ENCODE measurements at places on chromosomes 5 and 9.

DNA sequence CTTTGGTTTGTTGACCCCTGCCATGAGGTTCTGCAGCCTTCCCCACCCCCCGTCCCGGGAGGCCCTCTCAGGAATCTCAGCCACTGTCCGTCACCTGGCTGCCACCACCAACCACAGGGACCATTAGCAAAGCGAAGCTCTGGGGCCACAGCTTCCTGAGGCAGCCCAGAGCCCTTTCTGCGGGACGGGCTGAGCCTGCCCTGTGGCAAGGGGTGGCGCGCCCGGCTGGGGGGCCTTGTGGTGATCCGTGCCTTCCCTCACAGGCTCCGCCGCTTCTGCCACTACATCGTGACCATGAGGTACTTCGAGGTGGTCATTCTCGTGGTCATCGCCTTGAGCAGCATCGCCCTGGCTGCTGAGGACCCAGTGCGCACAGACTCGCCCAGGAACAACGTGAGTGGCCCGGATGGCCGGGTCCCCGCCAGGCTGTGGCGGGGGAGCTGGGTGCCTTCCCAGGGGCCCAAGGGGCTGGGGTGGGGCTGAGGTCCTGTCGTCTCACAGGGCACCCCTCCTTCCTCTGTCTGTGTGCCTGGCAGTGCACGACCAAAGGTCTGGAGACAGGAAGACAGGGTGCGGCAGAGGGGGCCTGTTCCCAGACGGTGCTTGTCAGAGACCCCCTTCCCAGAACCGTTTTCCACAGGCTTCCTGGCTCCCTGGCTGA, 169.2 kb downstream of the CACNA1B start:
- no peak for DNase-seq

- DNase-seq, result no peak
Measured at GRCh38 chr5:1324719-1325190, 20.1 kb downstream of the CLPTM1L start.

DNA sequence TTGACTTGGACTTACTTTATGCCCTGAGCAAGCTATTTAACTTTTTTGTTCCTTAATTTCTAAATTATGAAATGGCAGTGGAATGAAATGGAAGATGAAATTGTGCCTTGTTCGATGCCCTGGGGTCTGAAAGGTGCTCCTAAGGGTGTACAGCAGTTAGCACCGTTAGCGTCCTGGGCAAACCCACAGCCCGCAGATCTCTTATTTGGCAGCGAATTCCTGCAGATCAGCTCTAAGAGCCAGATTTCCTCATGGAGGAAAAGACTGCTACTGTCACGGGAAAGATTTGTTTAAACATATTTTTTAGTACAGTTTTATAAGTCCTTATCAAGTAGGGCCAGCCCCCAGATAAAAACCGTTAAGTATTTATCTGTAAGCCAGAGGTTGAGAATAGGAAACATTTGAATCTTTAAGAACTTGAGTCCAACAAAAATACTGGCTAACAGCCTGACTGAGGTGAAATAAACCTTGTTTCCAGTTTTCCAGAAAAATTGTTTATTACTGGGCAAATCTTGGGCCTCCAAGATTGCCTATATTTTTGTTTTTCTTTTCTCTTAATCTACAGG, 216.5 kb upstream of the DMRT1 start:
- DNase-seq, result no peak

GRCh38 chr9:19550009-19550408, 141.2 kb downstream of the ACER2 start:
- no peak for DNase-seq

DNA sequence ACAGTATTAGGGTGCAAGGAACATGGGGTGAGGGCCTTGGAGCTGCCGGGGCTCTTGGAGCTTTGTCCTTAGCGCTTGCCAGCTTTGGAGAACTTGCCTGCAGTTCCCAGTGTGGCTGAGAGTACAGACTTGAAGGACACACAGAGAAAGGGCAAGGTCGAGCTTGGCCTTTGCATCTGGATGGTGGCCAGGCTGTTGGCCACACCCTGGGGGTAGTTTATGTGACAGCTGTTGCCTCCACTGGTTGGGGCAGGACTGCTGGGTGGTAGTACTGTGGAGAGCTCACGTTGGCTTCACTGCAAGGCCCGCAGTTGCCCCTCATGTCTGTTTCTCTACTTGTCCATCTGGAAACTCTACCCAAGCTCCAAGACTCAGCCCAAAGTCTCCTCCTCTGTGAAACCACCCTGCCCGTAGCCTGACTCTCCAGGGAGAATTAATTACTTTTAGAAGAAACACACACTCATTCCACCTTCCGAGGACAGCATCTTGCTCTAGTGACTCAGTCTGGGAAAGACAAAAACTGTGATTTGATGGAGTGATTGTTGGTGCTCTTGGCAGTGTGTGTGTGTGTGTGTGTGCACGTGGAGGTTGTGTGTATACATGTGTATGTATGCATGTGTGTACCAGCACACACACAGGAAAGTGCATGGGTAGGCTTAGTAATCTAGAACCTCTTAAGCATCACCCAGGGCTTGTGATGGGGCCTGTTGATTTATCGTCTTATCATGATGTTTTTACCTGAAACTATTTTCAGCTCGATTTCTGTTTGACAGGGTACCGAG, 57.8 kb downstream of the TENT4A start:
- DNase-seq, result no peak
